ENCODE measurements at places on chromosomes 11 and 22.

DNA sequence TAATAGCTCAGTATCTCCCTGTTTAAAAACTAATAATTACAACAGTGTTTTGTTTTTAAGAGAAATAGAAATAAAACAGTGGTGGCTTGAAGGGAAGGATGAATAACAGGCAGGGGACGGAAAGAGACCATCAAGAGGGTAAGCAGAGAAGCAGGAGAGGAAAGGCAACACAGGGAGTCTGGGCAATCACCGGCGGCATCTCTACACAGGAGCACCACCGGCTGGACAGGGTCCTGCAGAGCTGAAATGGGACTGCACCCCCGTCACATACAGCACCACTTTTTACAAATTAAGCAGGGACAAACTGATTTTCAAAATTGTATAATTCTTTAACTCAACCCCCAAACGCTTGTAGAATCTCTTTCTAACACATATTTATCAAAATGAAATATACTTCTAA is 18.4 kb downstream of the PHF21A start:
- DNase-seq = no peak

DNA sequence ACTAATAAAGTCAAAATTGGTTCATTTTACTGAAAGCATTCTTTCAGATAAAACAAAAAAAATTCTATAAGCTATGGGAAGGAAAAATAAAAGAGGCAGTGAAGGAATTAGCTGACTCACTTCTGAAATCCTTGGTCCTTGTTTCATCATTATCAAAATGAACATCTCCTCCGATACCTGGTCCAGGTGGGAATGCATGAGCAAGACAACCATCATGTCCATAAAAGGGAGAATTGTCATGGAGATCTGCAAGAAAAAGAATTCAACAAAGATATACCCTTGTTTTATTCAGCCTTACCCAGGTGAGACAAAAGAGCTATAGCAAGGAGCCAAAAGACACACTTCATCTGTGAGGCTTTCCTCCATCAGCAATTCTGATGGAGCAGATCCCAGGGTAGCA is 27.2 kb downstream of the MMP10 start:
- no peak for DNase-seq

- no peak for DNase-seq
Observed at GRCh38 chr11:104369761-104370160, 205.8 kb upstream of the PDGFD start.

- no peak for DNase-seq
Observed at GRCh38 chr11:31160504-31161422, 208.8 kb downstream of the DCDC1 start.

- no peak for DNase-seq
Observed at GRCh38 chr11:76614471-76615179, 55.9 kb downstream of the LRRC32 start.

GRCh38 chr11:62539238-62539925 is 7.2 kb downstream of the AHNAK start:
- no peak for DNase-seq

- DNase-seq = no peak
Observed at GRCh38 chr11:132504501-132505041, 1027.7 kb downstream of the OPCML start.

DNA sequence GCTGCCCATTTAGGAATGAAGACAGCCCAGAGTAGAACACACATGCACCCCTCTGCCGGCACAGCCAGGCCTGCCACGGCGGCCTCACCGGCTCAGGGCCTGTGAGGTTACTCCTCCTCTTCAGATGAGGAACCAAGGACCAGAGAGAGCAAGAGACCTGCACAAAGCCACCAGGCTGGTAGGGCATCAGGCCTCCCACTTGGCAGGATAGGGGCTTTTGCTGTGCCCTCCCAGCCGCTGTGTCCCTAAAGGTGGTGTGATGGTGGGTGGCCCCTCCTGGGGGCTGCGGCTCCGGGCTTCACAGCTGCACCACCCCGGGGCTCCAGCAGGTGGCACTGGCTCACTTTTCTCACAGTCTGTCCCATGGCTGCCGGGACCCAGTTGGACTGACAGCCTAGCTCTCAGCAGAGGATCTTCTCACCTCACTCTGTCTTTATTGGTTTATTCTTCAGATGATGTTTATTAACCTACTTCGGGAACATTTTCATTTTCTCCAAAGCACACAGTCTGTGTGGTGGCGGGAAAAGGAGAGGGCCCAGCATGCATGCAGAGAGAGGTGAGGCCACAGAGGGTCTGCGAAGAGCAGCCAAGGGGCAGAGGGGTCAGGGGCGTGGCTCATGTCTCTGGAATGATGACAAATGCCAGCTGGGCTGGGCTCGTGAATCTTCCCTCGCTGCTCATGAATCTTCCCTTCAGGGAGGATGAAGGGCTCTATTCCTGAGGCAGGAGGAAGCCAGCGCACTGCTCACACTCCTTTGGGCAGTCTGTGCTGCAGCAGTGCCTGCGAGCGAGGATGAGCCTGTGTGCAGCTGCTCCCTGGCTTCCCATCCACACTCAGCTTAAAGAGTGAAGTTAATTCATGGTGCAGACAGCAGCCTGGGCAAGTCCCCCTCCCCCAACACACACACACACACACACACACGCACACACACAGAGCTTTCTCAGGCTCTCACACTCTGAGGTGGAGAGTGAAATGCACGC is 101.1 kb upstream of the PITPNB start:
- DNase-seq = peak; percentile 78

GRCh38 chr11:38448284-38448683 is 1850.2 kb upstream of the RAG2 start:
- no peak for DNase-seq

GRCh38 chr11:12029738-12030363 is 21.4 kb upstream of the DKK3 start:
- DNase-seq = no peak

All from frontal cortex (tissue), 4 donors.